ENCODE measurements at places on chromosomes 11 and 22.
A peak's percentile ranks its signal among the peaks of the same experiment; 100 is the strongest.

GRCh38 chr22:45008751-45009605, 827 bp downstream of the PHF21B start:
- DNase-seq: no peak

GRCh38 chr11:113339929-113340589, 25.7 kb downstream of the TTC12 start:
- DNase-seq: no peak

GRCh38 chr22:40572976-40573375, 63.5 kb downstream of the MRTFA start:
- no peak for DNase-seq

DNA sequence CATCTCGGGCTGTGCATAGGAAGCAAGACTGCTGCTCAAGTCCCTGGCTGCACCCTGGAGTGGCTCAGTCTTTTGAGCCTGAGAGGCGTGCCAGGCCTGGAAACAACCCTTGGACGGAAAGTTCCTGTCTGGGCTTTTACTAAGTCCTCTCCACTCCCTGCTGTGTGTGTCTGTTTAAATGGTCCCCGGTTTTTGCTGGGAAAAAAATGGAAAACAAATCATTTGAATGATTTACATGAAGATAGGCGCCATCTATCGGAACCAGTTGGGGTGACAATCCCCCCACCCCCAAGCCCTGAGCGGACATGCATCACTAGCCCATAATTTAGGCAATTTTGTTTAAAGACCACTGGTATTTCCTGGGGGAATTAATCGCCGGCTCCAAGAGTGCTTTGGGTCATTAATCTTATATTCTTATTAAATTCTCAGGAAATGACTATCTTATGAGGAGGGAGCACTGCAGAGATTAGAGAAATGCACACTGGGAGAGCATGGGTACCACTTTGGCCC, 2.7 kb upstream of the GAB2 start:
- peak; percentile 75 for DNase-seq

DNA sequence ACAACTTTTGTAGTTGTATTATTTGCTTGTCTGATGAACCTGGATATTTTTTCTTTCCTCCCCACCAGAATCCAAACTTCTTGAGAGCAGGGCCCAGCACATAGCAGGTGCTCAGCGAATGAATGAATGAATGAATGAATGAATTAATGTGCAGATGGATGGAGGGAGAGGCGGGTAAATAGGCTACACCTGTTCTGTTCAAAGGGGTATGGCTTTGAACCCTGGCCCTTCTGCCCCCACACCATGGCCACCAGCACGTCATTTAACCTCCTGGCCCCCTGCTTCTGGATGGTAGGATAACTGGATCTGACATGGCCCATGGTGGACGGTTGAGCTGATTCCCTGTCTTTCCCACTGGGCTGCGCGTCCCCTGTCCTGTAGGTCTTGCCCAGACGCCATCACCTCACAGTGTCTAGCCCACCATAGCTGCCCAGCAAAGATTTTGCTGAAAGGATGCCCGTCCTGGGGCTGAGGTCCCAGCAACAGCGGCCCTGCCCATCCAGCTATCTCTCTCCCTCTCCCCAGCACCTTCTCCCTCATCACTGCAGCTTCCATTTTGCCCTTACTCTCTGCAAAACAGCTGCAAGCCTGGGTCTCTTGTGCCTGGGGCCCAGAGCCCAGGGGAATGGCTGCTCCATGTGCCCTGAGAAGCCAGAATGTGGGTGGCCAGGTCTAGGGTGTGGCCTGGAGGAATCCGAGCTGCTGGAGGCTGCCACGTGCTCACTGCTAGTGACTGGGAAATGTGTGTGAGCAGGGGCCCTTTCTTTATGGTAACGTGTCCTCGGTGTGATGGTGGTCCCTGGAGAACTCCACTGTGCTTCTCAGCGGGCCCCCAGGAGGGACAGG, 49.3 kb upstream of the LINC01488 start:
- DNase-seq: no peak

DNA sequence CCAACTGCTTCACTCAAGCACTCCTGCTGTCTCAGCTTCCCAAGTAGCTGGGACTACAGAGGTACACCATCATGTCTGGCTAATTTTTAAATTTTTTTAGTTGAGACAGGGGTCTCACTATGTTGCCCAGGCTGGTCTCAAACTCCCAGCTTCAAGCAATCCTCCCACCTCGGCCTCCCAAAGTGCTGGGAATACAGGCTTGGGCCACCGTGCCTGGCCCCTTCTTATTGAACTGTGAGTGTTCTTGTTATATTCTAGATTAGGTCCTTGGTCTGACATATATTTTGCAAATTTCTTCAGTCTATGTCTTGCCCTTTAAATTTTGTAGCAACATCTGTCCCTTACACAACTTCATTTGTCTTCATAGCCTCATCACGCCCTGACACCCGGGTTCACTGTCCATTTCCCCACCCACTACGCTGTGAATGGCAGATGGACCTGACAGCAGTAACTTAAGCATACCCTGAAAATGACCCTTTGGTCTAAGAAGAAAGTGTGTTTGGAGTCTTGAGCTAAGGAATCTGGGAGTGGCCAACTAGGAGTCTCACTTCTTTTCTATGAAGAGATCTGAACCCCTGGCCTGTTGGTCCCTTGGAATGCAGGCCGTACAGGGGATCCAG, 4.2 kb upstream of the FAM118A start:
- no peak for DNase-seq

DNA sequence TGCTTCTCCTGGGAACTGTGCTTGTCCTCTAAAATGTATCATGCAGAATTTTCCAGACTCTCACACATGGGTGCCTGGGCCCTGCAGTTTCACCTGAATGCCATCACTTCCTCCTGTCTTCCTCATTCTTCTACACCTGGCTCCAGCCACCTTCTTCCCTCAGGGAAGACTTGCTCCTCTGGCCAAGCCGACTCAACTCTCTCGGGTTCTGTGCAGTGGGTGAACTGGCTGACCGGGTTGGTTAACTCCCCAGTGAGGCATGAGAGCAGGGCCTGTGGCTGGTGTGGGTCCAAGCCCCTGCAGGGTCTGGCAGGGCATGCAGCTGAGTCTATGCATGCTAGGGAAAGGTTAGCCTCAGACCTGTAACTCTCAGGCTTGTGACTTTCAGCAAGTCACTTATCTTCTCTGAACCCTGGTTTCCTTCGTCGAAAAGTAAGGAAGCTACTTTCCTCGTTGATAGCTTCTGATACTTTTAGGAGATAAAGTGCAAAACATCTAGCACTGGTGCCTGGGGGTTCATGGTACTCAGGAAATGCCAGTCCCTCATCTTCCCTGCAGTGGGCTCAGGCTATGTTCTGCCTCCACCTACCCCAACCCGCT, 11.9 kb downstream of the CD82 start:
- DNase-seq: no peak

DNA sequence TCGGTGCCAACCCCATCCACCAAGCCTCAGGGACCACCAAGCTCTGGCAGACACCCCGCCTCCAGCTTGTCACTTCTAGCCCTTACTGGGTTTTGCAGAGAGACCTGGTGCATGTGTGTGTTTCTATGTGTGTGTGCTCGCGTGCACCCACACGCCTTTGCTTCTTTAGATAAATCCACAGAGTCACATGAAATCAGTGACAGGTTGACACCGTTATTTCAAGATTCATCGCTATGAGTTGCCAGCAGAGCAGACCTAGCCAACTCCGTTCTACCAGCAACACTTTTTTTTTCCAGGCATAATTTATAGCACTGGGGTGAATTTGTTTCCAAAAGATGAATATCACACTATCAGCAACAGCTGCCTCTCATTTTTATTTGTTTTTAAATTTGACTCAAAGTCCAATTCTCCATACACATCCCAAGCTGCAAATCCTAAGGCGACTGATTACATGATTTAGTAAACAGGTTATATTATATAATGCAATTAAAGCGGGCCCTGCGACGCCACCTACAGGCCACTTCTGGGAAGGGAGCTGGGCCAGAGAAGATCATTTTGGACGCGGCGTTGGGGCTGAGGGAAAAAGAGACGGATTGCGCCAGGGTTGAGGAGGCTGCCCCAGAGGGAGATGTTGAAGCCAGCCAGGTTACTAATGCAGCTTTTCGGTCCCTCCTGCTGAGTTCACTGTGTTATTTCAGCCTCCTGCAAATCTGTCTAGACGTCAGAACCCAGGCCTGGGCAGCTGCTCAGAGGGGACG, 150.5 kb downstream of the FEZ1 start:
- peak; percentile 44 for DNase-seq

DNA sequence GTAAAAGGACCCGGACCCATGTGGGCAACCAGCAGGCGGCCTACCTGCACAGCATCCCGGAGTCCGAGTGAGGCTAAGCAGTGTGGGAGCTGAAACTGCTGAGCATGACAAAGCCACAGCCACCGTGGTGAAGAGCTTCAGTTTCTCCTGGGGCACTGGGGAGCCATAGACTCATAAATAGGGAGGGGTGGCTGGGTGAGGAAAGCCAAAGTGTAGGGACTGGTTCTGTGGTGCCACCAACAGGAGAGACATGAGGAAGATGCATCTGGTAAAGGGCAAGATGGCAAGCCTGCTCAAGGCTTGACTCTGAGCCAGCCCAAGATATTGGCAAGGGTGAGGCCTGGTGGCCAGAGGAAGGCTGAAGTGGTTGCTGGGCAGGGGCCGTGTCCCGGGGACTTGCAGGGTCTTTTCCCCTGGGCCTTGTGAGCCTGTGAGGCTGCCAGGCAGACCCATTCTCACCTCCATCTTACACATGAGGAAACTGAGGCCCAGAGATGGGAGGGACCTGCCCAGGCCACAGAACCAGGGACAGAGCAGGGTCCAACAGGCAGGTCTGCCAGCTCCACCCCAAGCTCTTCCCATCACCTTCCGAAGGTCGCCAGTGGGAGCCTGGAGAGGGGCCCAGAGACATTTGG, 30.4 kb downstream of the CYTH4 start:
- no peak for DNase-seq

GRCh38 chr11:26983645-26984044, 10.3 kb upstream of the FIBIN start:
- no peak for DNase-seq

GRCh38 chr22:32649515-32650200, 151.8 kb upstream of the TIMP3 start:
- DNase-seq: no peak

DNA sequence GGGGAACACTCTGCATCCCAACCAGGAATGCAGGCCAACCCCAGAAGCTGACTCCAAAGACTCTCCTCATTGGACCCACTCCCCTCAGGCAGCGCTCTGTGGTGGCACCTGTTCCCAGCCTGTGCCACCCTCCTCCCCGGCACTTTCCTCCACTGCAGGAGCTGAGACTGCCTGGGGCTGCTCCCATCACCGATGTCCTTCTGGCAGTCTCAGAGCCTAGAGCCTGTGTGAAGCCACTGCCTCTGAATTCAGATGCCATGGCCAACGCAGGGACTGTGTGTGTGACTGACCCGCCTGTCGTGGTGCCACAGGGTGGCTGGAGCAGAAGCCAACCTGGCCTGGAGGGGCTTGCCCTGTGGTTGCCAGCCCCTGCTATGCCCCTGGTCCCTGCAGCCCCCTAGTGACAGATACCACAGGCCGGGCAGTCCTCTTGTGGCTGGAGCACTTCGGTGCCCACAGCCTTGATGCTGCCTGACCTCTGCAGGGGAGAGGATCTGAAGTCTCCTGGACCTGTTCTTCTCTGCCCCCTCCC, 43.2 kb downstream of the TBX1 start:
- no peak for DNase-seq

GRCh38 chr11:18692941-18693760, 5.4 kb upstream of the TMEM86A start:
- no peak for DNase-seq

GRCh38 chr11:20912922-20913512, 243.6 kb downstream of the NELL1 start:
- no peak for DNase-seq

DNA sequence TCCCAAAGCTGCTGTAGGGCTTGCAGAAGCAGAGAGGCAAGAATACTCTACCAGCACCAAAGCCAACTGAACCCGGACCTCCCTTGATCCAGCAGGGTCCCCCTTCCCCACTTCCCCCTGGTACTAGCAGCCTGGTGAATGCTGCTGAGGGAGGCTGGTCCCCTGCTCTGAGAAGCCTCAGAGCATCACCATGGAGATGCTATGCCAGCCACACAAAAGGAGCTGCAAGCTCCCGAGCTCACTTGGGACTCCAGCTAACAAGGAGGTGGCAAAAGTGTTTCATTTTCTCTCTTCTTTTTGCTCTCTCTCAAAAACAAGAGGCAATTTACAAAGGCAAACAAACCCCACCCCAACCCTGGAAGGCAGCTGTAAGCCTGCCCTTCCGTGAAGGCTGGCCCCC, 509.8 kb downstream of the BUD13 start:
- no peak for DNase-seq

GRCh38 chr22:25382762-25383161, 163.3 kb downstream of the CRYBB2 start:
- no peak for DNase-seq

DNA sequence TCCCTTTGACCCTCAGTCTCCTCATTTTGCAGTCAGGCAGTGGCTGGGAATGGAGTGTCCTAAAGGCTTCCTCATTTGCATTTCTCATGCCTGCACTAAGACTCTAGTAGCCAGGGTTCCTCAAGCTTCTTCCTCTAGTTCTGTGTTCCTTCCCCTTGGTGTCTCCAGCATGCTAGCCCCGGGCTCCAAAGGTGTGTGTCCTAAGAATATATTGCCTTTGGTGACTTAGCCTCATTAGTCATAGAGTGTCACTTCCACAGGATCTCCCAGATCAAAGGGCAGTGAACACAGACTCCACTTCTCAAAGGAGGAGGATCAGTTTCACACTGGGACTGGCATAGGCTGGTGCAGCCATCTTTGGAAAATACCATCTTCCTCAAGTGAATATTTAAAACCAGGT, 21.4 kb upstream of the ACER3 start:
- DNase-seq: no peak

DNA sequence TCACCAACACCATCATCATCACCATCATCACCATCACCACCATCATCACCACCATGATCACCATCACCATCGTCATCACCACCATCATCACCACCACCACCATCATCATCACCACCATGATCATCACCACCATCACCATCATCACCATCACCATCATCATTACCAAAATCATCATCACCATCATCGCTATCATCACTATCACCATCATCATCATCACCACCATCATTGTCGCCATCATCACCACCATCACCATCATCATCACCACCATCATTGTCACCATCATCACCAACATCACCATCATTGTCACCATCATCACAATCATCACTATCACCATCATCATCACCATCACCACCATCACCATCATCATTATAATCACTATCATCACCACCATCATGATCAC, 893.5 kb downstream of the TBC1D22A start:
- no peak for DNase-seq

DNA sequence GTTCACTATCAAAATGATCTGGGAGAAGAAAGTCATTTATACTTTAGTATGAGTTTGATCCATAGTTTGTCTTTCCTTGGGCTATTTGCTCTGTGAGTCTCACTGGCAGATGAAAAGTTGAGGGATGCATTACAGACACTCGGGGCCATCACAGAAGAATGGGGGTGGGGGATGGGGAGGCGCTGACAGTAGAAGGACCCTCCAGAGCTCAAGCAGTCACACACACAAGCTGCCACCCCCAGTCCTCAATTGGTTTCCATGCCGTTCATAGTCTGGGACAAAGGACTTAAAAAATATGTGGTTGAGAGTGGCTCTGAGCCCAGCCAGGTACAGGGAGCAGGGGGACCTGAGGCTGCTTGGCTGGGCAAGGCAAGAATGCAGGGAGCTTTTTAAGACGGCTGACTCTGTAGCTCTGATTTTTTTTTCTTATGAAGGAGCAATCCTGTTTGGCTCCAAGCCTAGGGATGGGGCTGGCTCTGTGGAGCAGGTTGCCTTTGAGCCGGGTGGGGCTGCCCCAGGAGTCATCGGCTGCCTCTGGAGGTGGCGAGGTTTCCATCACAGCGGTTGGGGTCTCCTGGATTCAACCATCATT, 13.3 kb upstream of the ANO1 start:
- DNase-seq: peak; percentile 5
